Fibroblast of skin of left quadriceps (primary cell): ENCODE measurements at places on chromosomes 12 and 14.

GRCh38 chr12:52953181-52953841 is 4.4 kb downstream of the KRT18 start:
- DNase-seq, result no peak

DNA sequence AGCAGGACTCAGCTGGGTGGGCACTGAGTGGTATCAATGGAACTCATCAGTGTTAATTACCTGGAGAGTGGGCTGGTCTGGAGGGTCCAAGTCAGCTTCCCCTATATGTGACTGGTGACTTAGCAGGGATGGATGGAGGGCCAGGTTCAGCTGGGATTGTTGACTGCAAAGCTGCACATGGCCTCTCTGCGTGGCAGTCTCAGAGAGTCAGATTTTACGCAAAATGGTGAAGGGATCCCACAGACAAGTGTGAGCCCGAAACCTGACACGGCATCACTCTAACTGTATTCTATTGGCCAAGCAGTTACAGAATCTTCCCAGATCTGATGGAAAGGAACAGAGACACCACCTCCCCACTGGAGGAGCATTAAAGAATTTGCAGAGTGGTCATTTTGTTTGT is 716.0 kb upstream of the TBX3 start:
- no peak for DNase-seq

DNA sequence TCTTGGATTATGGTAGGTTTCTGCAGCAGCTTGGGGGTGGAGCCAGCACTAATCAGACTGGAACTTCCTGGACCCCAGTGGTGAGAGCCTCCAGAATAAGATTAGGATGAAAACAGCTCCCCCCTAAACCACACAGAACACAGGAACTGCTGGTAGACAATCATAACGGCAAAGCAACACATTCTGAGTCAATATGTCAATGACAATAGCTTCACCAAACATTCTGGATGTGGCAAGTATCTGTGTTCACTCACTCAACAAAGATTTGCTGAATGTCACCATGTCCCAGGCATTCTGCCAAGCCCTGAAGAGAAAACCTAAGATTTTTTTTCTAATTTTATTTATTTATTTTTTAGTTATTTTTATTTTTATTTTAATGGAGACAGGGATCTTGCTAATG is 65.2 kb downstream of the LRRC74A start:
- no peak for DNase-seq

GRCh38 chr12:110001596-110001995 is 2.4 kb downstream of the ANKRD13A start:
- DNase-seq, result peak; percentile 72

DNA sequence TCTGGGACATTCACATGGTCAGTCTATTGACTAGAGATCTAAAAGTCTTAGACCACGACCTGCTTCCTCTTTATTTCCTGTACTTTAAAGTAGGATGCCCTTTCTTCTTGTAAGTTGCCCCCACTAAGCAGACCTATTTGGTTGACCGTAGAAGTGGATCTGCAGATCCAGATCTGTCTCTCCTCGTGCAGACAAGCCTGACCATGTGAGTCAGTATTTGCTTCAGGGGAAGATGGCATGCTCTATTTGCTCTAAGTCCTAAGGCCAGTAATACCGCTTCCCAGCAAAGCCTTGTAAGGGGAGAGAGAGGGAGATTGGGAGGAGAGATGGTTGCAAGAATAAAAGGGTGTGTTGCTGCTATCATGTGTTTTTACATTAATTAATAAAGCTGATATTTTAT is 46.8 kb downstream of the KCNC2 start:
- DNase-seq, result no peak

- no peak for DNase-seq
Observed at GRCh38 chr12:53328043-53328435, 6.6 kb upstream of the AAAS start.

- peak; percentile 68 for DNase-seq
Observed at GRCh38 chr12:67981287-67982162, 7.7 kb upstream of the IFNG-AS1 start.

DNA sequence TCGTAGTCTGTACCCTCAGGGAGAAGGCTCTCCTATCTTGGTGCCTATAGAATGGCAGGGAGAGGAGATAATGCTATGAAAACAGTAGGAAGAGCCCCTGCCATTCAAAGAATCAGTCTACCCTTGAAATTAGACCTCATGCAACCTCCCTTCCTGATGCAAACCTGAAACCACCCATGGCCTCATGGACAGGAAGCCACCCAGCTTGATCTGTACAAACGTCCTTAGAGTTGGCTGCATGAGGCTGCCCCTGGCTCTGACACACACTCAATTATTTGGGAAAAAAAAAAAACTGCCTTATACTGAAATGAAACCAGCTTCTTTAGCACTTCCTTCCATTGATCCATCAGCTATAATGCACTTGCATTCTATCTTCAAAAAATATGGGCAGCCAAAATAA is 116.6 kb upstream of the BCL2L14 start:
- DNase-seq, result no peak

DNA sequence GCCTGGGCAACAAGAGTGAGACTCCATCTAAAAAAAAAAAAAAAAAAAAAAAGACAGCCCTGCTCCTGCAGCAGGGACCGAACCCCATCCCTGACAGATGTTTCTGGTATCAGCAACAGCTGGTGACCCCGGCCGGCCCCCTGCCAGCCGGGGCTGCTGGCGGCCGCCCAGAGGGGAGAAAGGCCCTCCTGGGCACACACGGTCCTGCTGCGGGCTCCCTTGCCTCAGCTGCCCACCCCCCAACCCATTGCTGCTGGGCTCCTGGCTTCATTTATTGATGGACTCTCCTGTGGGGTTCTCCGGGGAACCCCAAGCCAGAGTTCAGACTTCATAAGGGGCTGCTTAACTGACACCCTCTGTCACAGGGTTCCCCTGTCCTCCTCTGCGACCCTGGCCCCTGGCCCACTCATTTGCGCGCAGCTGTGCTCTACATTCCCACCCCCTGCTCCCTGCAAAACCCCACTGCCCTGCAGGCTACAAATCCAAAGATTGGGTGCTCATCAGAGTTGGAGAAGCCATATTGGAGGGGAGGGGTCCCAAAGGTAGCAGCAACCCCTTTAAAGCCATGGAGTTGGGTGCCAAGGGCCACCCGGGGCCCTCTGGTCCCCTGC is 103.6 kb upstream of the RTL1 start:
- DNase-seq, result no peak

DNA sequence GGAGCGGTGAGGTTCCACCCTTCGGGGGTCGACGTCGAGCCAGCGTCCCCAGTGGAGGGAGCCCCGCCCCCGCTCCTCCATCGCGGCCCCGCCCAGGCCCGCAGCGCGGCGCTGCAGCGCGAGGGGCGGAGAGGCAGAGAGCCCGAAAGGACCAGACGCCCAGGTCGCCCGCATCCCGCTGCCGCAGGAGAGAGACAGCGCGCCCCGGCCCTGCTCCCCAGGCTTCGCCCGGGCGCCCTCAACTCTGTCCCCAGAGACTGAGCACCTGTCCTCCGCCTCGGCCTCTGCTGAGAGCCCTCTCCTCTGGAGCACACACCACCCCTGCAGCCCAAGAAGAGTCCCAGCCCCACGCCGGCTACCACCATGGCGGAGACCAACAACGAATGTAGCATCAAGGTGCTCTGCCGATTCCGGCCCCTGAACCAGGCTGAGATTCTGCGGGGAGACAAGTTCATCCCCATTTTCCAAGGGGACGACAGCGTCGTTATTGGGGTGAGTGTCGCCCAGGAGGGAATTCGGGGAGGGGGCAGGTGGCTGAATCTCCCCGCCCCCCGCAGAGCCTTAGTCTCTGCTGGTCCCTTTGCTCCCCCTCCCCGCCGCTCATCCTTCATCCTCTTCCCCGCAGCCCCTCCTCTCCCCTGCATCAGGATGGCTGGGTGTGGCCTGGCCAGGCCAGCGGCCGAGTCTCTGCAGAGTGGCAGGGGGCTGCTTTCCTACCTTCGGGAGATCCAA is at the start of gene KIF5A:
TSS of gene KIF5A (plus strand) at position 136 of the 732 bp plus-strand sequence. CDS start at position 364, 228 bp downstream.
- DNase-seq, result no peak

DNA sequence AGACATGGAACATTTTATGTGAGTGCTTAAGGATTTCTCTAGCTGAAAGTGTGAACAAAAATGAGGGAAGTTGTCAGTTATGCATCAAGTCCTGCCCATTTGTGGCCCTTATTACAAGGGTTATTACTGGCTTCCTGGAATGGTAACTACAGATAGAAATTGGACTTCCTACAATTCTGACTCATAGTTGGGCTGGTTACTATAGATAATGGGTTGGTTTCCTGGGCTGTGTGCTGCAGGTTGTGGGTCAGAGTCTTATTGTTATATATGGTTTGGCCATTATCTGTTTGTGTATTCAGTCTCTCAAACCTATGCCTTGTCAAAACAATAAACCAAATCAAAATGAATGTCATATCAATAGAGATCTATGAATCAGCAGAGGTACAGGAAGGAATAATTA is 313.7 kb downstream of the ADAMTS20 start:
- DNase-seq, result no peak

DNA sequence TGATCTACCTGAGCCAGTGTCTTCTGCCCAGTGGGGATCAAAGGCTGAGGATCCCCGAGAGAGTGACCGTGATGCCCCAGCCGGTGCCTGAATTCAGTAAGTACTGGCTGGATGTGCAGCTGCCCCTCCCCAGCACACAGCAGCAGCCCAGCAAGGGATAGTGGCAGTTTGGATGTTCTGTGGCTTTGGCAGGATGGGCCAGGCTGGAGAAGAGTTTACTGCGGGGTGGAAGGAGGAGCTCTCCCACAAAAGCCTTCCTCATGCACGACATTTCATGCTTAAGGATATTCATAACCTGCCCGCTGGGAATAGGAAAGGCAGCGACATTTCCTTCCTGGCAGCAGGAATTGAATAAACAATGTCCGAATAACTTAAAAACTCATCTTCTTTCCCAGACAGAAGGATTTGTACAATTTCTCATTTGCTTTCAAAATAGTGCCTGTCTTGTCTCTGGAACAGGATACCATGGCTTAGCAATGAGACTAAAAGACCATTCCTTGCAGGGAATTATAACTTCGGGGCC is 135.6 kb upstream of the PRMT8 start:
- no peak for DNase-seq

DNA sequence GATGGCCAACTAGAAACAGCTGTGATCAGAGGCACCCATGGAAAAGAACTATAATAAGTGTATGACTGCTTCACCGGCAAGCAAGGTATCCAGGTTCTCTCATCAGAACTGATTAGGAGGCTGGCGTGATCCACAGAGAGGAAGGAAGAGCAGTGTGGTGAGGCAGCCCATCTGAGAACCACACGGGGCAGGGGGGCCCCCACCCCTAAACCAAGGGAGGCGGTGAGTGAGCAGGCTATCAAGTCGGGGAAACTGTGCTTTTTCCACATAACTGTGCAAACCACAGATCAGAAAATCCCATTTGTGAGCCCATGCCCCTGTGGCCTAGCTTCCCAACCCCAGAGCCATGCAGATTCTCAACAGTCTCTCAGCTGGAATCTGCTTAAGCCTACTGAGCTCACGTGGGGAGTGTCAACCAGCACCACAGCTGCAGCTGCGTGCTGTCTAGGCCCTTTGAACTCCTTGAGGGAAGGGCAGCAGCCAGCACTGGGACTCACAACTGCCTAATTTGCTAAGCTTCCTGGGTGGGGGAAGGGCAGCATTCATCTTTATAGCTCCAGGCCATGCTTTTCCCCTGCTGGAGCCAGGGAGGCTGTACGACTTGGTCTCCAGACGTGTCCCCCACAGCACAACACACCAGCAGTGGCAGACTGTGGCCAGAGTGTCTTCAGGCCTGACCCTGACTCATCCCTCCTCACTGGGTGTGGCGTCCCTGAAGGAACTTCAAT is 444.4 kb upstream of the ATP2B1 start:
- no peak for DNase-seq

GRCh38 chr14:35534208-35534872 is 376 bp downstream of the INSM2 start:
- no peak for DNase-seq

- no peak for DNase-seq
Observed at GRCh38 chr12:25417071-25417470, 136.0 kb downstream of the LMNTD1 start.
